Brain (organoid and tissue), 16 donors: ENCODE measurements at places on chromosomes 3 and 15.

DNA sequence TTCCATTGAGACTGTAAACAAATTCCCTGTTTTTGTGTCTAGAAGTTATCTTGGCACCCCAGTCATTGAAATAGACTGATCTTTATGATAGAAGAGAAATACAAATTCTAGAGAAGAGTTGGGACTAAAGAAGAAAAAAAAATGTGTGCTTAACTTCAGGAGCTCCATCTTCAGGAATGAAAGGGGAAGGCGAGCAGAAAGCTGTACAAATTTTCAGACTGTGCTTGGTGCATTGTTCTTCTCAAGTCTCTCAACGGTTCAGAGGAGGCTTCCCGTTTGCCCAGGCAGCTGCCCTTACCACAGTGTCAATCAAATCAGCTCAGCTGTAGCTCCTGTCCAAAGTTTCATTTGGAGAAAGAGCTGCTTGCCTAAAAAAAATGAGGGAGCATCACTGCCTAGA is 41.7 kb downstream of the OXSM start:
- peak; percentile 57 for DNase-seq

GRCh38 chr3:16486951-16487480 is 26.5 kb downstream of the RFTN1 start:
- DNase-seq = no peak

DNA sequence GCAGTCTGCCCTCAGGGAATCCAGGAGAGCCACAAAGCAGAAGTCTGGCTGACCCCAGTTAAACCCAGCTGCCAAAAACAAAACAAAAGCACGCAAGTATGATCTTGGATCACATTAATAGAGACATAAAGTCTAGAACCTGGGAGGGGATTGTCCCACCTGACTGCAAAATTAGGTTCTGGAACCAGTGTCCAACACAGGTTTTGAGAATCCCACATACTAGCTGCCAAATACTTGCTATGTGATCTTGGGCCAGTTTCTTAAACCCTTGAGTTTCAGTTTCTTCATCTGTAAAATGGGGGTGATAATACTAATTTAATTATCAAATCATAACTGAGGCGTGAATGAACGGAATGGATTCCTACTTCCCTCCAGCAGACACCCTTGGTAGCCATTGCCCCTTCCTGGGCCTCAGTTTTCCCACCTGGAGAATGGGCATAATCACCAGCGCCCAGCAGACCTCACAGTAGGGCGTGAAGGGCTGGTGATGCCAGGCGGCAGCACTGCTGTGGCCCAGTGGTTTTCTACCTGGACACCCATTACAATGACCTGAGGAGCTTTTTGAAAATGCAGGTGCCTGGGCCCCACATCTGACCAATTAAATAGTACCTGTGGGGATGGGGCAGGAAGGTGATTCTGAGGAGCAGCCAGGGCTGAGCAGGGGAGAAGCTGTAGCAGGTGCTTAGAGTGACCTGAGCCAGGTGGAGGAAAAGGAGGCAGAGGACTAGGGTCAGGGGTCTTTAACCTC is 32.2 kb downstream of the GRIP2 start:
- no peak for DNase-seq

GRCh38 chr3:186614266-186614596 is 1.4 kb downstream of the AHSG start:
- no peak for DNase-seq

GRCh38 chr15:78873793-78874765 is 1.4 kb downstream of the MORF4L1 start:
- DNase-seq = no peak

DNA sequence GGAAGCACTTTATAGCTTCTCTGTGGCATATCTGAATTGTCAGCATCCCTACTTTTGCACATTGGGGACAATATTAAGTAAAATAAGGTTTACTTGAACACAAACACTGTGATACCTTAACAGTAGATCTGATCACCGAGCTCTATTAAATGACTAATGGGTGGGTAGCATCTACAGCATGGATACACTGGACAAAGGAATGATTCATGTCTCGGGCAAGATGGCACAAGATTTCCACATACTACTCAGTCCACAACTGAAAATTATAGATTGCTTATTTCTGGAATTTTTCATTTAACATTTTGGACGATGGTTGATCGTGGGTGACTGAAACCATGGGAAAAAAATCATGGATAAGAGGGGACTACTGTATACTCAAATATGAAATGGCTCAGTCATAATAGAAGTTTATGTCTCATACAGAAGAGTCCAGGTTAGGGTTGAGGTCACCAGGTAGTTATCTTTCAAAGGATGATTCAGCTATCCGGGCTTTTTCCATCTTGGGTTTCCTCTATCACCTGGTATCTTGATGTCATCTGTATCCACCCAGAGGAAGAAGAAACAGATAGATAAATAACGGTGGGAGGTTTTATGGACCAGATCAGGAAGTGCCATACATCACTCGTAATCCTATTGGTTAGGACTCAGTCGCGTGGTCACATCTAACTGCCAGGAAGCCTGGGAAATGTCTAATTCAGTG is 320.0 kb upstream of the RARB start:
- DNase-seq = no peak

- DNase-seq = no peak
These were observed 15.2 kb upstream of the EXOG start for GRCh38 chr3:38480930-38481329.

- DNase-seq = no peak
These were observed 27.2 kb downstream of the VGLL4 start for GRCh38 chr3:11616551-11616950.

DNA sequence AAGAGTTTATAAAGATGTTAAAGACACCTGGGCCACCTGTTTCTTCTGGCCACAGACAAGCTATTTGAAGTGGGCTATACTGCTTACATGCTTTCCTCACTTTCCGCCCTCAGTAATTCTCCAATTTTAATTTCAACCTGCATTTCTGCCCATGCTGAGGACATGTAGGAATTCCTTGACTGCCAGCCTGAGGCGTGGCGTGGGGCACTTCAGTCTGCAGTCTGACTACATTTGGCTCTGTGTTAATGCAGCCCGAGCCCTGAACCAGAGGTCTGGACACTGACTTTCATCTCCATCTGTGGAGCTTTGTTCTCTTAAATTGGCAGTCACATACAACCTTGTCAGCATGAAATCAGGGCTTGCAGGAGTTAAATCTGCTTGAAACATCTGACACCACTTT is 8.5 kb downstream of the UQCC5 start:
- no peak for DNase-seq

DNA sequence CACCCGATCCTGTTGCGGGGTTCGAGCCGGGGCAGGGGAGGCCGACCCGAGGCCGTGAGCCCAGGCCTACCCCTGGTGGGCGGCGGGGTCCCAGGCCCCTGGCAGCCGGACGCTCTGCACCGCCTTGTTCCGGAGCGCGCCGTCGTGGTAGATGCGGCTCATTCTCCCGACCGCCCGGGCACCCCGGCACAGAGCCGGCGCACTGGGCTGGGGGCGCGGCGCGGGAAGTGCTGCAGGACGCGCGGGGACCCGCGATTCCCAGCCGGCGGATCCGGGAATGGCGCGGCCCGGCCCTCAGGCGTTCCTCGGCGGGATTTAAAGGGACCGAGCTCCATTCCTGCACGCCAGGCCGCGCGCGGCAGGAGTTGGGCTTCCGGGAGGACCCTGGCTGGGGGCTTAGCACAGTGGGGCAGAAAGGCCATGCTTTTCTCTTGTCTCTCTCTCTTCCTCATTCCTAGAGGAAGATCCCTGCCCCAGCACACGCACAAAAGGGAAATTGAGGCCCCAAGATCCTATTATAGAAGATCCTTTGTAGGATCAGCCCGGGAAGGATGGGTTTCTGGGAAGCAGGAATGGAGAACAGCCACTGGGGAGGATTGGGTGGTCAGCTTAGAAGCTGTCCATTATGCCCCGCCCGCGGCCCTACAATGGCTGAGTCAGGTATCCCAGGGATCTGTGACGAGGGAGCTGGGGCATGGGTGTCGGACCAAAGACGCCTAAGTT is at the start of gene ARPIN:
Gene ARPIN, minus strand, starts transcription at position 279 of the 723 bp plus-strand sequence. Its CDS starts 117 bp downstream, at position 162.
- DNase-seq = peak; percentile 81

DNA sequence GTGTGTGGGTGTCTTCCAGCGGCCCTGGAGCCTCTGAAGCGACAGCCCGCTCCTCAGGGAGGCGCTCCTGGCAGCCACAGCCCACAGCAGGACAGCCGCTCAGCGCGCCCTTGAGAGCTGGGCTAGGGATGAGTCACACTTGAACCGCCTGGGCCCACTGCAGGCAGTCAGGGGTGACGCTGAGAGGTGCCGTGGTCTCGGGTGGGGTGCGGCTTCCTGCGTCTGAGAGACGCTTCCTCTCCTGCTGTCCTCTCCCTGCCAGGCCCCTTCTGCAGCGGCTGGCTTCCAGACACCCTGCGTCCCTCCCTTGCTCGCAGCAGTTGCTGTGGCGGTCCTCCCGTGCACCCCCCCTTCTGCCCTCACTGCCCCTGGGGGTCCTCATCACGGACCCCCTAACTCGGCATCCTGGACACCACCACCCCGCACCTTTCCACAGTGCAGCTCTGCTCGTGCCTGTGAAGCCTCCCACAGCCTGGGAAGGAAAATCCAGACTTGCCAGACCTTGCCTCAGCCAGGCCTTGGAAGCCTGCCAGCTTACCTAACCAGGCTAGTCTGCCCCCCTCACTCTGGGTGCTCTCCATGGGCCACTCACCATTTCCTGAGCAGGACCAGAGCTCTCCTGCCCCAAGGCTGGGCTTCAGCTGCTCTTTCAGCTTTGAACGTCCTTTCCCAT is 1.1 kb upstream of the SPTBN5 start:
- no peak for DNase-seq

DNA sequence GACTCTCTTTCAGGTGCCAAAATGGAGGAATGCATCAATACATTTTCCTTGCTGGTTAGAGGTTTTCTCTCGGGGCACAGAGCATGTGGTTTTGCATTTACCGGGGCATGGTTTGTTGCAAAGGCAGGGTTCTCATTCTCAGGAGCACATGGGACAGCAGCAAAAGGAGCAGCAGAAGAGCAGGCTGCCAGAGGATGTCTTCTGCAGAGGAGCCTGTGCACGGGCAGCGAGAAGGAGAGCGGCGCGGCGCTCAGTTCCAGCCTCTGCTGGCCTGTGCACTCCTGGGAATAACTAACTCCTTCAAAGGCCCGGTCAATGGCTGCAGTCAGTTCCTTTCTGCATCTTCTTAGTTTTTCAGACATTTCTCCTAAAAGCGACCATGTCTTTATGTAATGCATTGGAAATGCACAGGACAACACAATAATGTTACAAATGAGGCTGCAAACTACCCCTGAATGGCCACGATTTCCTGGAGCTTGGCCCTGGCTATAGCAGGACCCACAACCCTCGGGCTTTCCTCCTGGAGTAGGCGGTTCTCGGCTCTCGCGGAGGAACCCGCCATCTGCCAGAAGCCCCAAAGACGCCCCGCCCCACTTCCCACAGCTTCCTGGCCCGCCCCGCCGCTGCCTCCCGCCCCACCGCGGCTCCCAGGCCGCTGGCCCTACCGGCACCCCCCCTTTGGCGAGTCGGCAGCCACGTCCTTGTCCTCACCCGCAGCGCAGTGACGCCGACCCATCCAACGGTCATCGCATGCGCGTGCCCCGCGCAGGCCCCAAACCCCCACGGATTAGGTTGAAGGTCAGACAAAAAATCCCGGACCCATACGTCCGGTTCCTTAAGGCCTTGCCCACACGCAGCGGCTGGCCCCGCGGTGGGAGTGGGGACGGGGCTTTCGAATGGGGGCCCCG is at the start of gene C3orf62:
Gene C3orf62, minus strand, starts transcription at position 758 of the 908 bp plus-strand sequence. Its CDS starts 360 bp downstream, at position 398.
- peak; percentile 84 for DNase-seq

DNA sequence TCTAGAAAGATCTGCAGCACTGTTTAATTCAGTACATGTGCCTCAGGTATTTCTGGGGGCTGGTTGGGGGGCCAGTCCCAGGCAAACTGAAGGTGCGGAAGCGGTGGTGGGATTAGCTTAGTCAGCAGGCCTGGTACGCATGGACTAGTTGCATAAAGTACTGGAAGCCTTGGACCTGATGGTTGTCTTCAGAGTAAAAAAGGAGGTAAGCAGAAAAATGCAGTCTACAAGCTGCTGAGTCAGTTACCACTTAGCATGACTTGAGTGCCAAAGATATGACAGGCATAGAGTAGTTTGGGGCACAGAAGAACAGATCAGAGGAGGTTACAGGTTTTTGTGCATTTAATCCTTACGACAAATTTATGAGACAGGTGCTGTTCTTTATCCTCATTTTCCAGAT is 19.9 kb upstream of the GOLGA8J start:
- no peak for DNase-seq

GRCh38 chr3:32275506-32275905 is 37.0 kb downstream of the CMTM8 start:
- no peak for DNase-seq
